ENCODE measurements at places on chromosomes 6 and 20. TPM values are rescaled to one million over a fixed set of nuclear protein-coding genes. Genes with fewer than 3 reads are reported as not detected.

DNA sequence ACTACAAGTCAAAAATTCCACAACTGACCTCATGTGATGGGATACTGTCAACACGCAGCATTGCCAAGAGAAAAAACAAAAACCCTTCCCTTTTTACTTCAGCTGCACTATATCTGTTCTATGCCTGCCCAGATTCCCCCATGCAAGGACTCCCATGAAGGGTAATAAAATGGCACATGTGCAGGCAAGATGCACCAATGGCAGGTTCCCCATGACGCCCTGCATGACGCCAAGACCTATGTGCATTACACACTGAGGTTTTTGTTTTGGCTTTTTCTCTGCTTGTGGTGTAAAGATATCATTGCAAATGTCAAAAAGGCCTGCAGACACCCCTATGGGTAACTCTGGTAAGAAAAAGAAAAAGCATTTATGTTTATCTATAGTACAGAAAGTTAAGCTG is 403.4 kb downstream of the HDGFL1 start:
- DNase-seq, result no peak

GRCh38 chr6:145031001-145031400 is 704.3 kb downstream of the EPM2A start:
- DNase-seq, result no peak

DNA sequence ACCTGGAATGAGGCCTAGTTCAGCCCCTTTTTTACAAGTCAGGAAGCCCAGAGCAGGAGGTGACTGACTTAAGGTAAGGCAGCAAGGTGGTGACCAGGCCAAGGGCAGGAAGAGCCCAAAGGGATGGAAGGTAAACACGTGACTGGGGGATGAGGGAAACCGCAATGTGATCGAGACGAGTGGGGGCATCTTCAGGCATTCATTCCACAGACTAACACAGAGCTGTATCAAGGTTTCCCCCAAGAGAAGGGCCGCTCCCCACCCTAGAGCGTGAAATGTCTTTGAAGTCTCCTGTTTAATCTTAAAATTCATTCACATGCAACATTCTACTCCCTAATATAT is 76.3 kb upstream of the PIM1 start:
- no peak for DNase-seq

DNA sequence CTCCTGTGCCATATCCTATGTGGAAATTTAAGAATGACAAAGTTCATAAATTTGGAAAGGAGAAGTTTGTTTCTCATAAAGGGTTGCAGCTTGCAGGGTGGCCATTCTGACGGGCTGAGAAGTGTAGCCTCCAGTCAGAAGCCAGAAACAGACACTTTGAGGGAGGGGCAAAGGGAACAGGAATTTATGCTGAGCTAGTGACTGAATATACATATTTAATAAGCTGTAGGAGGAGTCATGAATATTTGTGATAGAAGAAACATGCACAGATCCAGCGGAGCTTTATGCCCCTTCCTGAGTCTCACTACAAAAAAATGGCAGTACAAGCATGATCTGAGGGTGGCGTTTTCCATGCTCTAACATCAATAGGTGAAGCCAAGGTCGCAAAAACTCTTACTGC is 798.3 kb downstream of the KIF16B start:
- DNase-seq, result no peak

GRCh38 chr20:59400708-59401107 is 100.3 kb downstream of the EDN3 start:
- no peak for DNase-seq

- no peak for DNase-seq
Observed at GRCh38 chr6:56335726-56336125, 88.3 kb upstream of the COL21A1 start.

DNA sequence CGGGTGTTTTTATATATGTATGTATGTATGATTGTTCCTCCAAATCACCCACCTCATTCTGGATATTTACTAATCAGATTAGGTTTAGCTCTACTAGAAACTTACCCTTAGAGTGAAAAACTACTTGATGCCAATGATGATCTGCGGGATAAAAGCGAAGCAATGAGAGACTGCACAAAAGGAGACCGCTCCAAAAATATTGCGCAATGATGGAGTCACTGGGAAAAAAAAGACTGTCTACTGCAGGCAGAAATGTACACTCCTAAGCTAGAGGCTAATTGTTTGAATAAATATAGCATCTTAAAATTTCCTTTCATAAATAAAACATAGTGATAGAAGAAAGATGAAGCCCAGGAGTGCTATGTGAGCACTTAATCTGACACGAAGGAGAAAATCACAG is 7.3 kb downstream of the RAB32 start:
- DNase-seq, result no peak

- DNase-seq, result no peak
Observed at GRCh38 chr20:7716286-7716972, 223.8 kb downstream of the HAO1 start.

DNA sequence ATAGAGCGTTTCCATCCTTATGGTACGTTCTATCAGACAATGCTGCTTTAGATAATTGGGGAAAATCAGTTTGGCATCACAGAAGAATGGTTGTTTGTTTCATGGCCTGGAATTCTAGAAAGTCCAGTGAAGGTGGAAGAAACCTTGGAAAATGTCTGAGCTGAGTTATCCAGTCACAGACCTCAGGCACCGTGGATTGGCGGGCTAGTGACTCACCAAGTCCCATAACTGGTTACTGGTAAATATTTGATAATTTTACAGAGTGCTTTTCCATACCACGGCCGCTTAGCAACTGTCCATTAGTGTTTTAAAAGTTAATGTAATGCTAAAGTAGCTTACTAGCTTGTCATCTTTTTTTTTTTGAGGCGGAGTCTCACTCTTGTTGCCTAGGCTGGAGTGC is 99.4 kb downstream of the SLC35B3 start:
- no peak for DNase-seq

- no peak for DNase-seq
Observed at GRCh38 chr20:46070215-46070900, 19.4 kb downstream of the NCOA5 start.

GRCh38 chr6:31764198-31764597 is 1.7 kb downstream of the SAPCD1 start:
- no peak for DNase-seq

DNA sequence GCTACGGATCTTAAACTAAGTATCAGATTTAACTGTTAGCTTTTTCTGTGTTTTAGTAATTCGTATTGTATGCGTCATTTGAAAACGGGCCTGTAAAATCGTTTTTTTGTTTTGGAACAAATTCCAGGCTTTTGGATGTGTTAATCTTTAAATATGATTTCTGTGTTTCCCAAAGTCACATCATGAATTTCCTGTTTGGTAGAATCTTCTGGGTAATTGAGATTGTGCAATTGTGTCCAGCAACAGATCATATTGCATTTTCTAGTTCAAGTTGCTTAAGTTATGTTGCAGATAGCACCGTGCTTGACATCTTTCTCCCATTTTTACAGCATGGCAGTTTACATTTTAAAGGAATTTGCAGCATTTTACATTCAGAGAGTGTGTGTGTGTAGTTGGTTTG is 1.9 kb downstream of the MAPK14 start:
- no peak for DNase-seq

GRCh38 chr6:170192905-170193304 is 98.0 kb downstream of the DLL1 start:
- no peak for DNase-seq

GRCh38 chr6:51960419-51960818 is 127.0 kb downstream of the PKHD1 start:
- DNase-seq, result no peak

- no peak for DNase-seq
Observed at GRCh38 chr6:16200321-16200883, 38.0 kb upstream of the GMPR start.

DNA sequence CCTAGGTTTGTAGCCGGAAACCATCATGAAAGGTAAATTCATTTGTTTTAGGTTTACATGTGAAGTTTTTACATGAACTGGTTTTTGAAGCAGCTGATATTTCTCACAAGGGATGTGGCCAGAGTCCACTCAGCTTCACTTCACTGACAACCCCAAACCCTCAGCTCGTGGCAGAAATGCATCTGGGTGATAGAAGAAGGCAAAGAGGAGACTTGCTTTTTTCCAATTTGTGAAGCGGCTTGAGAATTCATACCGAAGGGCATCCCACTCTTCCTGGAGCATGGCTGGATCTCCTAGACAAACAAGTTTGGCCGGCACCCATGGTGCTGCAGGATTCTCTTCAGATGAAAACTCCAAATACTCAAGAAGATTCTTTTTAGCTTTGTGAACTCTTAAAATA is 392.8 kb upstream of the CNR1 start:
- no peak for DNase-seq

DNA sequence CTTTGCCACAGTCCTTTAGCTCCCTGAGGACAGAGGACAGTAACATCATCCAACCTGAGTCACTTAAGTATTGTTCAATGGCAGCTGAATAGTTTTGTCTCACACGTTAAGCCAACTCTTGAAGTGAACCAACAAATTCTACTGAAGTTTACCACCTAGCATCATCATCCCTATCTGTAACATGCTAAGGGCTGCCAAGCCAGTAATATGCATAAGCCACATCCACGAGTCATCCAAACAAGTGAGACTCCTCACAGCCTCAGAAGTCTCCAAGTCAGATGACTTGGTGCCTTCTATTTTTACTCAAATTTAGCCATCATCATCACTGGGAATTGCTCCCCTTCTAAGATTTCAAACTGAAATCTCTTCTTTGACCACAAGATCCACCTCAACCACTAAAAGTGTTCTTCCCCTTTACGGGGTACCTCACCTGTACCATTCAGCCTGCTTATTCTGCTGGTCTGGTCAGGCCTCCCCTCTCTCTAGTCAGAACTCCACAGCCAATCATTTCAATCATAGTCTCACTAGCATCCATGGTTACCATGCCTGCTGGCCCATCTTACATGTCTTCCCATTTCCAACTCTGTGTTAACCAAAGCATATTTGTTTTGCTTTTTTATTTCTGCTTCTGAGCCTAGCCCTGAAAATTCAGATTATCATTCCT is 73.7 kb downstream of the DTNBP1 start:
- no peak for DNase-seq

GRCh38 chr6:31900917-31901414 is 920 bp downstream of the ZBTB12 start:
- no peak for DNase-seq

LAMA2 gene
- total RNA-seq, result 56.8 TPM

ASIP gene
- total RNA-seq, result not detected

ZNF831 gene
- total RNA-seq, result 0.02 TPM

BCL2L1 gene
- 66.6 TPM for total RNA-seq

BNIP5 gene
- total RNA-seq, result not detected

SOBP gene
- total RNA-seq, result 7.6 TPM

Data from mesothelial cell of epicardium (in vitro differentiated cells).